ENCODE measurements at places on chromosomes 5 and 9.

GRCh38 chr9:35501946-35502345 is 12.0 kb downstream of the RUSC2 start:
- DNase-seq = no peak

- DNase-seq = no peak
Observed at GRCh38 chr5:125551246-125551645, 804.8 kb upstream of the ZNF608 start.

DNA sequence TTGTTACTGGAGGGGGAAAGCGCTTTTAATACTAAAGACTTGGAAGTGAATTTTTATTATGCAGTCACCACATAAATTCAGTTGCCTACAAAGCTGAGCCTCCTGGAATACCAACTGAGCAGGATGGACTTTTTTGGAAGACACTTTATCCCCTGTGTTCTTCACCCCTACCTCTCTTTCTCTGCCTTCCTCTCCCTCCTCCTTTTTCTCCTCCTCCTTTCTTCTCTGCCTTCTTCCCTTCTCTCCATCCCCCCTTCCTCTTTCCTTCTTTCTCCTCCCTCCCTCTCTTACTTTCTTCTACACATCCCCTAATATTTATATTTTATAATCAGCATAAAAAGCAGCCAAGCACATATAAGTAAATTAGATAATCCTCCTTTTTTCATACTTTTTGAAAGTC is 39.6 kb downstream of the MAP3K1 start:
- no peak for DNase-seq

DNA sequence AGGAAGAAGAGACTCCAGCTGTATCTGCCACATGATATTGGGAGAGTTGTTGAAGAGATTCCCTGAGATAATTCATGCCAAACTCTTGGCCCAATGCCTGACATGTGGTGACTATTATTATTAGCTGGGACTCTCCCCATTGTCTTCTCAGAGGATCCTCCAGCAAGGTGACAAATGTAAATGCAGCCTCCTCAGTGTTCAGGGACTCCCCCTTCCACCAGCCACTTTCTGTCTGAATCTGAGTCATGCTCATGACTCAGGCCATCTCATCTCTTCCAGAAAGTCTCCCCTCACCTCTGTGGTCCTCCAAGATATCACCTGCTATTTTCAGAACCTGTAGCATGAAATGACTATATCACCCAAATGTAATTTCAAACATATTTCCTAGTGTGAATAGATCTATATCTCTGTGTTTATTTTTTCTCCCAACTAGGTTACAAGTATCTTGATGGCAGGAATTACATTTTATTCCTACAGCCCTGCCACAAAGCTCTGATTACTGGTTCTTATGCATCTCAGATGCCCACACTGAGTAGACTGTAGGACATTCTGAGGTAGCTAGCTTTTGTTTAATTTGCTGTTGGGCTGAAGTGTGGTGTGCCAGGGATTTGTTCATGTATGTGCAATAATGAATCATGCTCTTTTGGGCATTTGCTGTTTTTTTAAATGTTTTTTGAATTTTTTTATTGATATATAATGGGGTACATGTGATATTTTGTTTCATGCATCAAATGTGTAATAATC is 126.6 kb upstream of the IL12B start:
- DNase-seq = peak; percentile 43

- no peak for DNase-seq
Observed at GRCh38 chr9:95450171-95451064, 66.4 kb downstream of the PTCH1 start.

DNA sequence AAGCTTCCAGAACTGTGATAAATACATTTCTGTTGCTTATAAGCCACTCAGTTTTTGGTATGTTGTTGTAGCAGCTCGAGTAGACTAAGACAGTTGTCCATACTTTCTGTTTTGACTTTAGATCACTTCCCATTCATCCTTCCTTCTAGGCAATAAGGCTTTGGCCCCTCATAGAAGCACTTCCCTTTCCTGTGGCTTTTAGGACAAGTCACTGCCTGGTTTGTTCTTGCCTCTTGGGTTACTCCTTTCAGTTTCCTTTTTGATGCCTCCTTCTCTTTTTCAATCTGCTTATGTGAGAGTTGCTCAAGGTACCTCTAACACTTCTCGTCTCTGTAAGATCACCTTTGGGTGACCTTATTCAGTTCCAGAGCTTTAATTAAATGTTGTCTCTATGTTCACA is 72.4 kb upstream of the NTRK2 start:
- DNase-seq = no peak

DNA sequence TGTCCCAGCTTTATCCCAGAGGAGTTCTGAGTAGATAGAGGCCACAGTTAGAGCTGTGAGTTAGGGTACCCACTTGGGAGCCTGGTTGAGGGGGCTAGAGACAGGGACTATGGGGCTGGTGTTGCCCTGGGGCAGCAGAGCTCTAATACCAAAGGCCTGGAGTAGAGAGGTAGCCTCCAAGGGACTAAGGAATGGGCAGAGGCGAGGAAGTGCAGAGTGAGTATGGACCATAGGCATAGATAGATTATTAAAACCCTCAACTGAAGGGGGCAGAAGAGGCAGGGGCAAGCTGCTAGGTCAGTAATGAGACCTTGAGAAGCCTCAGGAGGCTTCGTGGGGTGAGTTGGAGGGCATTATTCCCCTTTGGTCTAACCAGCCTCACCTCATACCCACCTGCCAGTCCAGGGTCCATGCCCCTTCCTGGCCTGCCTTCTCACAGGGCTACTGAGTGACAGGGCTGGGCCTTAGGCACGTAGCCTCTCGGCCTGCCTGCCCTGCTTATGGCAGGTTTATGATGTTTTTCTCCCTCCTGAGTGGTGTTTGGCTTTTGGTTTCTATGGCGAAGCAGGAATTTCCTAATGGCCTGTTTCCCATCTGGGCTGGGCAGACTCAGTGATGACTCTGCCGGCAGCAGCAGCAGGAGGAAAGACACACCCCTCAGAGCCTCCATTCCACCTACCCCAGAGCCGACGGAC is 8.0 kb downstream of the PDLIM4 start:
- no peak for DNase-seq

- no peak for DNase-seq
Observed at GRCh38 chr5:15236911-15237508, 263.0 kb upstream of the FBXL7 start.

GRCh38 chr9:135726138-135726853 is 24.3 kb downstream of the KCNT1 start:
- DNase-seq = no peak

- no peak for DNase-seq
Observed at GRCh38 chr5:35938568-35939227, at the start of gene CAPSL. TSS of gene CAPSL (minus strand) at chr5:35938622. CDS start at chr5:35921120, 17,502 bp downstream.

- no peak for DNase-seq
Observed at GRCh38 chr5:62199792-62200716, 106.0 kb upstream of the KIF2A start.
